Fibroblast of the conjunctiva (primary cell): ENCODE measurements at places on chromosomes 11 and 22.

DNA sequence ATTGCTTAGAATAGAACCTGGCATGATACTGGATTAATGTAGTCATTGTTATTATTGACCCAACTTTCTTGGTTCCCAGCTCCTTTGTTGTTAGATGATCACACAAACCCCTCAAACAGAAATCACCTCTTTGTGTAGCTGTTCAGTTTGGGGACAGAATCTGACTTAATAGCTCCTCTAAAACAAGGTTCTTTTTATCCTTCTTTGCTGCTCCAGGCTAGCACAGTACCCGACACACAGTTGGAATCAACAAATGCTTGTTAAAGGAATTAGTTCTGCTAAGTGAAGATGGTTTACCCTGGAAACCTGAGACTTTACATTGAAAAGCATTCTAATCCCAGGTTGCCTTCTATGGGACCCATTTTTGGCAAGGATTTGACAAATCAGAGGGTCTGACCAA is 43.9 kb downstream of the GAB2 start:
- DNase-seq, result no peak

DNA sequence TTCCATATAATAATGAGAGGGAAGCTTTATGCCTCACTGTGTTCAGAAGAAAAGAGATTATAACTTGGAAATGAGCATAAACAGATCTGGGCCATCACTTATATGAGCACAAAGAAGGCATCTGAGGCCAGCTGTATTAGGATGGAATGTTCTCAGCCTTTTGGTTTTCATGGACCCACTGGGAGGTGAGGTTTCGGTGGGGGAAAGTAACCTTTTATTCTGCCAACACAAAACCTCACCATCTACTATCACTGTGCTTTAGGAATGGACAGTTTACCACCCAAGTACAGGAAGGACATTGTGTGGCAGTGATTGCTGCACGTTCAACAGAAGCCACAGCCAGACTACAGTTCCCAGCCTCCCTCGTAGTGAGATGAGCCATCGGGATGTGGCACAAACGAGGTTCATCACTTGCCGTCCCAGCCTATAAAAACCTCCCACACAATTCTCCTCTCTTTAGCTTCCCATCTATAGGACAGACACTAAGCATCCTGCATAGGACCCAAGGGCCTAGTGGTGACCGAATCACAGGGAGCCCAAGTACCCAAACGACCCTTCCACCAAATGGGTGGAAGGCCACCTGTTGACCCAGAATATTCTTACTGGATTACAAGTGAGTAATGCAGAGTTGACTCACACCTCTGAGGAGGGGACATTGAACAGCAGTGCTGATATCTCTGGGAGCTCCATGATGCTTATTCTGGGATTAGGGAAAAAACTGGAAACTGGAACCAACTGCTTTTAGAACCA is 121.5 kb upstream of the RAG2 start:
- no peak for DNase-seq

- no peak for DNase-seq
Measured at GRCh38 chr11:65793144-65793581, 6.3 kb downstream of the OVOL1 start.

DNA sequence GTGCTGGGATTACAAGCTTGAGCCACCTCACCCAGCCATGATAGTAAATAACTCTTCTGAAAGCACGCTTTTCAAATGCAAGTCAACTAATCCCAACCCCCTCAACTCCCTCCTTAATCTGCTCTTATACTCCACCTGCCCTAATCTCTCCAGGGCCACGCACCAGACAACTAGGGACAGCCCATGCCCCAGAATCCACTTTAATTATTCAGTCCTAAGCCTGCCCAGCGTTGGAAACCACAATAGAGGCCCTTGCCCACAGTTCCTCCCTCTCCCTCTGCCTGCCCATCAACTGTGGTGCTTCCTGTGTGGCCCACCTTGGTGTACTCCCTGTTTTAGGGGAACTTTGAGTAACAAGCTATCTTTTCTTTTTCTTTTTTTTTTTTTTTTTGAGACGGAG is 2.7 kb upstream of the VPREB3 start:
- no peak for DNase-seq

GRCh38 chr11:134598368-134598767 is 186.3 kb upstream of the B3GAT1 start:
- no peak for DNase-seq

DNA sequence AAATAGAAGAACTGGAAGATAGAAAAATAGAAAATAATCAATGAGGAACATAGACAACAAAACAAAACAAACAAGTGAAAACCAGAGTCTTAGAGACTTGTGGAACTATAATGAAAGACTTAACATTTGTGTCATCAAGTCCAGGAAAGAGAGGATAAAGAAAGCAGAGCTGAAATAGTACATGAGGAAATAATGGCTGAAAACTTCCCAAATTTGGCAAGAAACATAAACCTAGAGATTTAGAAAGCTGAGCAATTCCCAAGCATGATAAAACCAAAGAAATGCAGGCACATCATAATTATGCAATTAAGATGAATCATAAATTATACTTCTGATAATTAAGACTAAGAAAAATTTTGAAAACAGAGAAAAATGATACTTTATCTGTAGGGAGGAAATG is 614.5 kb downstream of the ETS1 start:
- DNase-seq, result no peak

GRCh38 chr11:85869781-85870180 is 14.6 kb downstream of the CCDC83 start:
- DNase-seq, result no peak

GRCh38 chr22:45891471-45891995 is 85.4 kb downstream of the WNT7B start:
- no peak for DNase-seq

DNA sequence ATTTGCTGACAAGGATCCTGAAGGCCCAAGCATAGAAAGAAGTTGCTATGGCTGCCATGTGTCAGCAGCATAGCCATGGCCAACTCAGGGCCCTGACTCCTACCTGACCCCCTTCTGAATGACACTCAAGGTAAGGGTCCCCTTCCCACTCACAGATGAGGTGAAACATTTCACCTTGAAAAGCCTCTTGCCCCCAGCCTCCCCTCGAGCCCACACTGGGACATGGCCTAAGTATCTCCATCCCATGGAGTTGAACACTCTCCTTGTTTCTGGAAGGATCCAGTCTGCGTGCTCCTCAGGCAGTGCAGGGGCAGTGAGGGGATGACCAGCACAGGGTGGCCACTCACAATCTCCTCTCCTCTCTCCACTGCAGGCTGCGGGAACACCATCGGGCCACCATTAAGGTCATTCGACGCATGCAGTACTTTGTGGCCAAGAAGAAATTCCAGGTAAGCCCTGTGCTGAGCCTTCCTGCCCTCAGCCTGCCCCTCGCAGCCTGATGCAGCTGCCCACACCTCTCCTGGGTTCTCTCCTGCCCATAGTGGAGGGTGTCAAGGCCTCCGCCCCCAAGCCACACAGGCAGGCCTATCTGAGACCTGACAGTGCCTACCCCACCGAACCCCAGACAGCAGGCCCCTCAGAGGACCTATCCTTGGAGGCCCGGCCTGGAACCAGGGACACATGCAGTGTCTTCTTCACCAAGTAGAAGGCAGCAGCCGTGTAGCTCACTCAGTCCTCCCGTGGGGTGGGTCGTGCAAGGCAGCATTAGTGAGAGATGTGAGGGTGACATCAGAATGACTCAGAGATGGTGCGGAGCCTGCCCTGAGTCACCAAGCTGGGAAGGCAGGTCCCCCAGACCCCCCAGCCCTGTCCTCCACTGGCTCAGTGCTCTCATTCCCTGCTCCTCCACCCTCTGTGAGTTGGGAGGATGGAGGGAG is 68.9 kb upstream of the KCNQ1OT1 start:
- peak; percentile 20 for DNase-seq

GRCh38 chr11:1469287-1469910 is 17.2 kb downstream of the MOB2 start:
- no peak for DNase-seq

DNA sequence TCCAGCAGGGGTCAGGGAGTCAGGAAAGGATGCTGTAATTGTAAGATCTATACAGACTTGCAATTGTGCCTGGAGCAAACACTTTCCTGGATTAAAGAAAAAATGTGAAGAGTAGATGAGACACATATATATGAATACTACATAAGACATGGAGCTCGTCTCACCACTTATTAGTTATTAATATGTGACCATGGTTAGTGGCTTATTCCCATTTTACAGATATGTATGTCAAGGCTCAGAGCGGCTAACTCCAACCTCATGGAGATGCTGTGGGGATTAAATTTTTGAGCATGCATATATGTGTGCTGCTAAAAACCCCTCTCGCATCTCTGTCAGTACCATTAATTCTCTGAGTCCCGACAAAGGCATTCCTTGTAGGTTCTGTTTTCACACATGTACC is 125.7 kb downstream of the SLC1A2 start:
- DNase-seq, result no peak
